ENCODE measurements at places on chromosomes 3 and 15.

GRCh38 chr3:196563721-196564225, 4.6 kb downstream of the WDR53 start:
- no peak for DNase-seq

DNA sequence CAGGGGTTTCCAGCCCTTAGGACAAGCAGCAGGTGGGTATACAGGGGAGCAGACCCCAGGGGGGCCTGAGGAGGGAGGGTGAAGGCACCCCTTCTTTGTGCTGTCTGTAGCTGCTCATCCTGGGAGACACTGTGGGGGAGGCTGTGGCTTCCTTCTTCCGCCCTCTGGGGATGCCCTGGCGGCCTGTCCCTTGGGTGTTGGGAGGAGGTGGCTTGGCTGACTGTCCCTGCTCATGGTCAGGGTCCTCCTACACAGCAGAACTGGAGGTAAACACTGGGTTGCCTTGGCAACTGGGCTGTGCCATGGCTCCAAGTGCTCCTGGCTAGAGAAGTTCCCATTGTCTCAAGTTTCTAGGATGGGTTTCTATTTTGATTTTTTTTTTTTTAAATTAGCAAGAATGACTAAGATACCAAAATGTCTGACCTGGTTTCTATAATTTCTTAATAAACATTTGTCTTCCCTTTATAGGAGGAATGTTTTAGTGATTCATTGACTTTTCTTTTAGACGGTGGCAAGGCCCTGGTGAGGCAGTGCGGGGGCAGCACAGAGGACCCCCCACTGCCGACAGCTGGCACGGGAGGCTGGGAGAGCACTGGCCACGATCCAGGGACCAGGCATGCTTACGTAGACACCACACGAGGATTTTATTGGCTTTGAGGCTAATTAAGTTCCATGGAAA, 12.4 kb downstream of the KLF13 start:
- DNase-seq, result peak; percentile 81

GRCh38 chr3:101259485-101260341, 60.7 kb downstream of the IMPG2 start:
- DNase-seq, result no peak

DNA sequence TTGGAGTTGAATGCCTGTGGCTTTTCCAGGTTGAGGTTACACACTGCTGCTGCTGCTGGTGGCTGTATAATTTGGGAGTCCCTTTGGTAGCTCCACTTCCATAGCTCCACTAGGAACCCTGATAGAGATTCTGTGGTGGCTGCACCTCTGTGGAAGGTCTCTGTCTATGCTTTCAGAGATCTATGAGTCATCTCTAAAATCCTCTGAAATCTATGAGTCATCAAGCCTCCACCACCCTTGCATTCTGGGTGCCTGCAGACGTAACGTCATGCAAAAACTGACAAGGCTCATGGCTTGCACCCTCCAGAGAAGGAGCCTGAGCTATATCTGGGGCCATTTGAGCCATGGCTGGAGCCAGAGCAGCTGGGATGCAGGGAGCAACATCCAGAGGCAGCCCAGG, 1037.0 kb upstream of the CFAP20DC start:
- DNase-seq, result no peak
